ENCODE measurements at places on chromosomes 5 and 9.

GRCh38 chr5:75046366-75047142 lies 5.8 kb downstream of the GCNT4 start:
- DNase-seq: no peak

GRCh38 chr5:74660873-74661272 lies 20.3 kb upstream of the ENC1 start:
- no peak for DNase-seq

DNA sequence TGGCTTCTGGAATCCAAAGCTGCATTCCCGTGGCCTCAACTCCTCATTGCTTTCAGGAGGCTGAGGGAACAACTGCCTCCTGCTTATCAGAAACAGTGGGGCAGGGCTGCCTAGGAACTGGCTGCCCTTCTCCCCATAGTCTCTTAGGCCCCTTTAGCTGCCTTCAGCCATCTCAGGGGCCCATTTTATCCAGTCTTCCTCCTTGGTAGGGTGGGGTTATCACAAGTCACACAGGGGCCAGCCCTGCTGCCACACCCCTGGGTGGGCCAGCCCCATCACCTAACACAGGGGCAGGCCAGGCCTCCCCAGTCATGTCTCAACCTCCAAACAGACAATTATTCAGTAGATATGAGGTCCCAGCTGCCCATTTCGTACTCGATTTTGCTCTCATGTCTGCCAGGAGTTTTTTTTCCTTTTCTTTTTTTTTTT lies 3.9 kb downstream of the ALAD start:
- no peak for DNase-seq

GRCh38 chr9:34610434-34611206 lies 1.3 kb downstream of the RPP25L start:
- DNase-seq: no peak

GRCh38 chr5:159021901-159022556 lies 77.7 kb downstream of the EBF1 start:
- DNase-seq: no peak

DNA sequence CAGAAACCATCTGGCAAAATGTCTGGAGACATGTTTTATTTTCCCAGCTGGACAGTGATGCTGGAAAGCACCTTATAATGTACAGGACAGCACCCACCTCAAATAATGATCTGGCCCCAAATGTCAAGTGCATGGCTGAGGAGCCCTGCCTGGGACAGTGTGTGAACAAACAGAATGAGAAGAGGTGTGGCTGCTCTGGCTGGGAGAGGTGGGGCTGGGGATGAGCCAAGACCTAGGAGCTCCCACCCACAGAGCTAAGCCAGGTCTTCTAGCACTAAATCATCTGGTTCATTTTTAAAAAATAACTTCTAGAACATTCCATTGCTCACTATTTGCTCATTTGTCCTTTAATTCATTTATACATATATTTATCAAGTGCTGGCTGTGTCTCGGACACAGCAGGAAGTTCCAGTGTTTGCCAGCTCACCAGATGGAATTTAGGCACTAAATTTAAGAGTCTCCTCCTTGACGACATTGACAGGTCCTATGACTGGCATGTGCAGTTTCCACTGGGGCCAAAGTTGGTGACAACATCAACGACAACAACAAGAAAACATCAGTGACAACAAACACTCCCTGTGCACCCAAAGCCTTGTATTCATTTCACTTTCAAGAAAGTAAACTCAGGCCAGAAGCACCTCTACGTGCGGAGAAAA lies 59.1 kb downstream of the GTF3C4 start:
- no peak for DNase-seq

GRCh38 chr5:150519978-150520377 lies 12.0 kb downstream of the NDST1 start:
- no peak for DNase-seq

- no peak for DNase-seq
Measured at GRCh38 chr9:114163517-114163951, 8.2 kb downstream of the COL27A1 start.

GRCh38 chr9:94668418-94668927 lies 29.2 kb upstream of the FBP1 start:
- no peak for DNase-seq

- DNase-seq: no peak
Measured at GRCh38 chr9:114392749-114393112, 4.9 kb upstream of the AKNA start.

DNA sequence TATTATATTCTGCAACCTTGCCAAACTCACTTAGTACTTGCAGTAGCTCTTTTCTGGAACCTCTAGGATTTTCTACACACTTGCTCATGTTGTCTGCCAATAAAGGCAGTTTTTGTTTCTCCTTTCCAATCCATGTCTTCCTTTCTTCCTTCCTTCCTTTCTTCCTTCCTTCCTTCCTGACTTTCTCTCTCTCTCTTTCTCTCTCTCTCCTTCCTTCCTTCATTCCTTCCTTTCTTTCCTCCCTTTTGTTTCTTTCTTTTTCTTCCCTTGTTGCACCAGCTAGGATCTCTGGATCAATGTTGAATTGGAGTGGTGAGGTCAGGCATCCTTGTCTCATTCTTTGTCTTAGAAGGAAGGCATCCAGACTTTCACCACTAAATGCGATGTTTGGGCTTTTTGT lies 12.5 kb downstream of the ADGRD2 start:
- no peak for DNase-seq

DNA sequence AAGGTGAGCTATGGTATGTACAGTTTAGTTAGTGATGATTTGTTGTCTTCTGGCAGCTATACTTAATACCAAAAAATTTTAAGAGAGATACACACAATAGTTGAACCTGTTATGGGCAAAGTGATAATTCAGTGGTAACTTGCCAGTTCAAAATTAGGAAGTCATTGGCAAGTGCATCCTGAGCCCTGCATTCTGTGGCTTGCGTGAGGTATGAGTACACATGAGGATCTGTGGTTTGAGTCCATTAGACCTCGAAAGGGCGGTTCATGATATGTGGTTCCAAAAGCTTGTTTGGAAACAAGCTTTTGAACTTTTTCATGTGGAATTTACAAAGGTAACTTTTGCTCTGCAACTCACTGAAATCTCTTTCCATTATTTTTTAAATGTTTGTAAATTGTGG lies 47.0 kb downstream of the GPR21 start:
- DNase-seq: no peak

- DNase-seq: no peak
Measured at GRCh38 chr9:110615498-110615897, 36.0 kb upstream of the SVEP1 start.

- DNase-seq: no peak
Measured at GRCh38 chr5:175521313-175521833, 43.0 kb downstream of the SFXN1 start.

DNA sequence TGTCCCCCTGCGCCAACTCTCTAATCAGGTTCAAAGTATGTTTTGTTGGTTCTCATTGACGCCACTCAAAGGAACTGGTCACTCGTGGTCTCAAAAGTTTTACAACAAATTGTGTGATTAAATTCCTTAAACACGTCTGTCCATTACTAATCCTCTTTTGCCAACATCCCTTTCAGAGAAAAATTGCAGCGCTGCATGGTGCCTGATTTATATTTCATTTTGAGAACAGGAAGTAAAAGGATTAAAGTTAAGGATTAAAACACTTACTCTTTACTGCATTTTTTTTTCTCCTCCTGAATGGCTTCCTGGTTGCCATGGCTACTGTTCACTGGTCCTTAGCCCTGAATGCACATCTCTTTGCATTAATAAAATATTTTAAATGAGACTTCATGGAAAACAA lies 383.5 kb downstream of the GLIS3 start:
- no peak for DNase-seq

- DNase-seq: no peak
Measured at GRCh38 chr5:18720002-18720401, 1085.7 kb downstream of the TAF11L14 start.

DNA sequence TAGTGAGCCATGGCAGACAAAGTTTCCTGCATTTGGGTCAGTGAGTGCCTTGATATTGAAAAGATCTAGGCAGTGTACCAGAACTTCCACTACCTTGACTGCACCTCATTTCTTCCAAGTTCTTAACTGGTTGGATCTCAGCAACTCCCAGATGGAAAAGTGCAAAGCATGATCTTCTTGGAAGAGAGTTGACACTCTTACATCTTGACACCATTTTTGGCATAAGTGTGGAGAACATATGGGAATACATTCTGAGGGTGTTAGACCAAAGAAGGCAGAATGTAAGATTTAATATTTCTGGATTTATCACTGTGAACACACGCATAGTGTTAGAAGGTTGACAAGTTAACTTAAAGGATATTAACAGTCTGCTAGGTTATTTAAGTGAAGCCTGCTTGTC lies 555.1 kb upstream of the CTNND2 start:
- no peak for DNase-seq

GRCh38 chr5:64612344-64612961 lies 77.8 kb upstream of the SHISAL2B start:
- no peak for DNase-seq

- DNase-seq: no peak
Measured at GRCh38 chr9:19154135-19154612, 26.9 kb upstream of the PLIN2 start.

DNA sequence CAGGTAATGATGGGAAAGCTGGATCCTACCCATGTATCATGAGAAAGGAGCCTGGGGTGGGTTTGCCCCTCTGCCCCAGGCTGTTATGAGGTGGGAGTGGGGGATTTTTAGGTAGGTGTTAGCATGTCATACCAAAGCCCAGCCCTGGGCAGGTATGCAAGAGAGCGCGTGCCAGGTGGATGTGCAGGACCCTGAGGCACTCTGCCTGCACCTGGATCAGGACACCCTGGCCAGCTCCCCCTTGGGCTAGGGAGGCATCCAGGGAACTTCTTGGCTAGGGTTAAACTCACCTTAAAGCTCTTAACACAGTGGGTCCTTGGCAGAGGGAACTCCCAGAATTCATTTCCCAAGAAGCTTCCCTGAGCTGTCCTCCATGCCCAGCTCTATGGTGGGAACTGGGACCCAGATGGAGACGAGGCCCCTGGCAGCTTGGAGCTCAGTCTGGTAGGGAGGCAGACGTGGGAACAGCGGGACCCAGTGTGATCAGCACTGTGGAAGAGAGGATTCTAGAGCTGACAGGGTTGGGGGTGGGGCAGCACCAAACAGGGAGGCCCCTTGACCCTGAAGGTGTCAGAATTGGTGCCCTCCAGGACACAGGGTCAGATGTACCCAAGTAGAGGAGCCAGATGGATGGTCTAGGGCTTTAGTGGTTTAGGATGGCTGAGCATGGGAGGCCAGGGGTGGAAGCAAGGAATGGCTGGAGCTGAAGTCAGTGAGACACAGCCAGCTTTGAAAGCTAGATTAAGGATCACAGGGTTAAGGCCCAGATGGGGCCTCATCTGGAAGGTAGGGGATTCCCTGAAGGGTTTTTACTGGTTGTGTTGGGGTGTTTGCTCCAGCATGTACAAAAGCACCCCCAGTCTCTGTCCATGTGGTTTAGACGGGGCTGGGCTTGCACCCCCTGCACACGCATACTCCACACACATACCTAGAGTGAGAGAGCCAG lies 2.2 kb upstream of the PRR7 start:
- DNase-seq: no peak

GRCh38 chr5:58972301-58972700 lies 389.4 kb downstream of the RAB3C start:
- no peak for DNase-seq

GRCh38 chr9:84874022-84874421 lies 204.5 kb downstream of the NTRK2 start:
- no peak for DNase-seq

DNA sequence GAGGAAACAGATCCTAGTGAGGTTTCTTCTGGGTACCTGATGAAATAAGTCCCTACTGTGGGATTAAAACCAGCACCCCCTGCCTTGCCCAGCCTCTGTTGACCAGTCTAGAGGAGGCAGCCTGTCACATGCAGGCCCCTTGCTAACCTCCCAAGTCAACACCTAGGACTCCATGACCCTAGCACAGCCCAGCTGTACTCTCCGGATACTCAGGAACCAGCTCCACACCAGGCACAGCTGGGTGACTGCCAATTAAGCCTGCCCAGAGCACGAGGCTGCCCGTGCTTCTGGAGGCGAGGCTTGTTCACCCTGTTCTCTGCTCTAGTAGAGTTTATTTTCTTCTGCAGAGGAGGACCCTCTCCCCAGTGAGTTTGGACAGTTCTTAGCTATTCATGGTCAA lies 92.5 kb downstream of the SNX24 start:
- DNase-seq: no peak

DNA sequence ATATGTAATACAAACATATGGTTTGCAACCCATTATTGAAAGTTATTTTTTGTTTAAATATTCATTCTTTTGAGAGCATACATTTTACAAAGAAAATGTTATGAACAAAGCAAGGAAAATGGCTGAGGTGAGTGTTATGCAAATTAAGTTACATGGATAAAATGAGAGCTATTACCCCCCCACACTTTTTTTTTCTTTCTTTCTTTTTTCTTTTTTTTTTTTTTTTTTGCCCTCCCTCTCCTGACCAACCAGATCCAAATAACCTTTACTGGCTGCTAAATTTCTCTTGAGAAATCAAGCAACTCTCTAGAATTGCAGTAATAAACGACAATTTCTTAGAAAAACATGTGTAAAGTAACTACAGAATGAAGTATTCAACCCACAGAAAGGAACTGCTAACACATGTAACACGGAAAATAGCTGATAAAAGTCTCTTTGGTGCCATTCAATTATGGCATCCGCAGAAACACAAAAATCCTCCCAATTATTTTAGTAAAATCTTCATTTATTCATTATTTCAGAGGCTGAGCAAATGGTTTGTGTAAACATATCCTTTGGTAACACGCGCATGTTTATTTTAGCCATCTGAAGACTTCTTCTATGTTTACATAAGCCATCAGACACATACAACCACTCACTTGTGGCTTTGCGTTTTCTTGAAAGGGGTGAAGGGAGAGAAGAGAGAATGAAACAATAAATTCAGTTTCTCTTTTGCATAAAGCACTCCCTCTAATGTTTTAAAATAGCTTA lies 216.1 kb downstream of the NFIB start:
- no peak for DNase-seq

DNA sequence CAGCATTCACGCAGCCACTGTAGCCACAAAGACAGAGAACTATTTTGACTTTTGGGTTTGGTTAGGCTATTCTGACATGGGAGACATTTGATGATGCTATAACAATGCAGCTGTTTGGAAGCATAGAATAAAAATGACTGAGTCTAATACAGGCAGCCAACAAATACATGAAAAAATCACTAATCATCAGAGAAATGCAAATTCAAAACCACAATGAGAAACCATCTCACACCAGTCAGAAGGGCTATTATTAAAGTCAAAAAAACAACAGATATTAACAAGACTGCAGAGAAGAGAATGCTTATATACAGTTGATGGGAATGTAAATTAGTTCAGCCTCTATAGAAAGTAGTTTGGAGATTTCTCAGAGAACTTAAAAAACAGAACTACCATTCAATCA lies 107.1 kb upstream of the POC5 start:
- DNase-seq: no peak

GRCh38 chr5:138942861-138943260 lies 67.7 kb upstream of the LRRTM2 start:
- no peak for DNase-seq

- no peak for DNase-seq
Measured at GRCh38 chr9:130866474-130866965, 30.1 kb downstream of the QRFP start.

- no peak for DNase-seq
Measured at GRCh38 chr9:70579686-70580085, 165.2 kb upstream of the KLF9 start.

Measured in stimulated activated CD8-positive, alpha-beta memory T cell treated with anti-CD3 and anti-CD28 coated beads, Interleukin-12 subunit alpha, Interleukin-12 subunit beta, amount 100 ng/mL, for 4 hours (primary cell).